ENCODE measurements at places on chromosomes 1 and 21.

- no peak for DNase-seq
Observed at GRCh38 chr1:44283524-44284173, 70.4 kb downstream of the DMAP1 start.

GRCh38 chr1:81804312-81804711, 3.6 kb downstream of the ADGRL2 start:
- no peak for DNase-seq

- DNase-seq: no peak
Observed at GRCh38 chr1:17834561-17835100, 79.5 kb downstream of the ACTL8 start.

DNA sequence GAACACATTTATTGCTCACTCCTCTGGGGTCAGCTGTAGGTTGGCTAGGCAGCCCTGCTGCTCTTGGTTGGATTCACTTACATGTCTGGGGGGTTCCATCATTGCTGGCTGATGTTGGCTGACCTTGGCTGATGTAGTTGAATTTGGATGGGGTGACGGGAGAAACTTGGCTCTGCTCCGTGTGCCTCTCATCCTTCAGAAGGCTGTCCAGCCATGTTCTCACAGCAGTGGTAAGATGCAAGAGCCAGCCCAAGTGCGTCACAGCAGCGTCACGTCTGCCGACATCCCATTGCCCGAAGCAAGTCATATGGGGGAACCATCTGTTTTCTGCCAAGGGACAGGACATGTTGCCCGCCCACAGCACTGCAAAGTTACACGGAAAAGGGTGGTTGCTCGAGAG, 613.5 kb downstream of the MATN1 start:
- no peak for DNase-seq

DNA sequence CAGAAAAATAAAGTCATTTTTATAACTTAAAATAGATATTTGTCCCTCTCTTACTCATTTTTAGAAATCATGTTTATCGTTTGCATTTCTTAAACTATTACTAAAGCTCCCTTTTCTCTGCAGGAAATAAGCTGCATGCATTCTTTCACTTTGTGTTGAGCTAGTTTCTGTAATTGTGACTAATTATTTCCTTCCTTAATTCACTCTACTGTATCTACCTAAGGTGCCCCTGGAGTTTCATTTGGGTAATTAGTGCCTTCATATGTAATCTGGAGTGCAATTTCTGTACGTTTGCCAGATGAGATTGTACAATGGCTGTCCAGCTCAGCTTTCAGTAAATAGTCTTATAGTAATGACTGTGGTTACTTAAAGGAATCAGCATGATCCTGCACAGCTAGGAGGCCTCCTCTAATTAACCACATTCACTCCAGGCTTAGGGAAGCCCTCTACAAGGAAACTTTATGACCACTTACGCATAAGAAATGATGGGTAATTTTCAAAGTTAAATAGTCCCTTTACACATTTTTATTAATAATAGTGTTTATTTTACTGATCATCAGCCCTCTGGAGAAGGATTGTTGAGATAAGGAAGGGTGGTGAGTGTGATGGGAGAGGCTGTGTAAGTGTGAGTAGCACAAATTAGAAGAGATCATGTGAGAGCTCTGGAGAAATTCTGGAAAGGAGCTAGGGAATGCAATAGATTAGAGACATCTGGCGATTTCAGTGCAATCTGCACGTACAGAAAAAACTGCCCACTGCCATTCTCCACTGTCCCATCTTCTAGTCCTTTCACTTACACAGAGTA, 86.8 kb downstream of the LRRC8C start:
- DNase-seq: no peak

DNA sequence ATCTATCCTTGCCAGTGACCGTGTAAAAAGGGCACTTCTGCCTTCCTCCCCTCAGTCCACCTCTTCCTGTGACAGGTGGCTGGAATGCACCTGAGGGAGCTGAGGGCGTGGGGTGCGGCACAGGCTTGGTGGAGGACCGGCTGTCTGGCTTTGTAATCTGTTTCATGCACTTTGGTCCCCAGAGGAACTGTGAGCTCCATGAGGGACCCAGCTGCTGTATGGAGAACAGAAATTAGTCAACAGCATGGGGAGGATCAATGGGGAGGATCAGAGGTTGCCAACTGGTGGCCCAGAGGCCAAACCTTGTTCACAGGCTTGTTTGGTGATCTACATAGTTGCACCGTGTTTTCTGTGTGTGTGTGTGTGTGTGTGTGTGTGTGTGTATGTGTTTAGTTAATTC, 19.0 kb upstream of the LUZP1 start:
- DNase-seq: no peak

DNA sequence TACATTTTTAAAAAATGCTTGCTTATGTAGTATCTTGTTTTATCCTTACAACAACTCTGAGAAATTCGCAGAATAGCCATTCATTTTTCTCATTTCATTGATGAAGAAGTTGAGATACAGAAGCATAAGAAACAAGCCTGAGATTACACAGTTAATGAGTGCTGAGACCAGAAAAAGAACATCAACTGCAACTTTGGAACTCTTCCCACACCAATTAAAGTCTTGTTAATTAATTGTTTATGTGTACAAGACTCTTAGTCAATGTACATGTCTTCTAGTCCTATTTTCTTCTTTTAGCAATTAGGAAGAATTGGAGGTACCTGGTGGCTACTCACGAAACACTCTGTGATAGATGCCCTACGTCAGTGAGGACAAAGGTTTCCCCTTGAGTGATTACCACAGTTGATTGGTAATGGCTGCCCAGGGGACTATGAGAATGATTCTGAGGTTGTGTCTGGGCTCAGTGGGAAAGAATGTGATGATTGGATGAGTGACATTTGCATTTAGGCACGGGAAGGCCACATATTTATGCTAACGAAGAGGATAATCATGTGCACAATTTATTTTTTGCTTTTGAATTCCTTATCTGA, 187.4 kb upstream of the KCNK2 start:
- DNase-seq: no peak

DNA sequence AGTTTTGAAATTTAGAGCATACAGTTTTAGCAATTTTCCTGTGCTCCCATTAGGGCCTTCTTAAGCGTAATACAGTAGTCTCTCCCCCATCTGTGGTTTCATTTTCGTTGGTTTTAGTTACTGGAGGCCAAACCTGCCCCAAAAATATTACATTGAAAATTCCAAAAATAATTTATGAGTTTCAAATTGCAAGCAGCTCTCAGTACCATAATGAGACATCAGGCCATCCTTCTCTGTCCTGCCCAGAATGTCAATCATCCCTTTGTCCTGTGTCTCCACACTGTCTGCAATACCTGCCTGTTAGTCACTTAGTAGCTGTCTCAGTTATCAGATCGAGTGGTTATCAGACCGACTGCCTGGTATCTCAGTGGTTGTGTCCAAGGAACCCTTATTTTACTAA, 45.4 kb downstream of the ADSS2 start:
- no peak for DNase-seq

- DNase-seq: no peak
Observed at GRCh38 chr1:26112407-26112775, 767 bp downstream of the PDIK1L start.

- DNase-seq: no peak
Observed at GRCh38 chr1:40633931-40634376, 31.5 kb downstream of the RIMS3 start.

DNA sequence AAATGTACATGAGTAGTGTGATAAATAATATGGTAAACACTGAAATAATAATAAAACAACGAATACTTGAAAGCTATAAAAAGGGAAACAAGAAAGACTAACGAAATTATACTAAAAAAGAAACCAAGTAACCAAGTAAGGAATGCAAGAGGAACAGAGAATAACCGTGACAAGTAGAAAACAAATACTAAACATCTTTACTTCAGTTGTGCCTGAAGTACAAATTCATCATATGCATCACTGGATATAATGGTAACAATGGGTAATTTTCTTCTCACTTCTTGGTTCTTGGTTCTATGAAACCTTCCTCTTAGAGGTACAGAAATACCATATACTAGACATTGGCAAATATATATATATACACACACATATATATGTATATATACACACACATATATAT, 1093.6 kb upstream of the B3GALT2 start:
- DNase-seq: no peak
